ENCODE measurements at places on chromosomes 12 and 14. TPM values are rescaled to one million over a fixed set of nuclear protein-coding genes. Genes with fewer than 3 reads are reported as not detected.

Gene CLEC2B
- polyA plus RNA-seq = 0.44 TPM

Gene ISM2
- polyA plus RNA-seq = 0.16 TPM

Gene SLC24A4
- 0.05 TPM for polyA plus RNA-seq

Gene HCAR2
- 0.19 TPM for polyA plus RNA-seq

Gene PARPBP
- polyA plus RNA-seq = 5.8 TPM

DNA sequence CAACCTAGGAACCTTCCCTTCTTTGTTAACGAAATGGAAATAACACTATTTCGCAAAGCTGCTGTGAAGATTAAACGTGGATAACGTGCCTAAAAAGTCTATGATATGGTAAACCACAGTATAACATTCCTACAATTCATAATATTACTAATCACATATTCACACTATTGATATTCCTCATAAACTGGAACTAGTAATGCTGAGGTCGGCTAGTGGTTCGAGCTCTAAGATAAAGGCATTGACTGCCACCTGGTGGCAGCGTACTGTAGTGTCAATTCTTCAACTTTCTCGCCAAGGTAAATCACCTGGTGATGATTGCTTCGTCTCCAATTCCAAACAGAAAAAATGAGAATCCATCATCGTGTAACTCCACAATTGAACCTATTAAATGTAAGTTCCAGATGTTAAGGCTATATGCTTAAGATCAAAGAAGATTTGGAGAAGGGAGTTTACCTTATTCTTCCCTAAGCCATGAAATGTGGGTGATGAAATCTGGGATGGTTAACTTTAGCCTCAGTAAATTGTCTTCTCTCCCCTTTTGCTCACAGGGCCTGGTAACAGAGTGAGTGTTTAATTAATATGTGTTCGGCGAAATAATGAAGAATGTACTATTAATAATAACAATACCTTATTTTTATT, 197.5 kb upstream of the TMEM132C start:
- peak; percentile 45 for DNase-seq

GRCh38 chr12:34107781-34108404, 85.6 kb downstream of the ALG10 start:
- no peak for DNase-seq

DNA sequence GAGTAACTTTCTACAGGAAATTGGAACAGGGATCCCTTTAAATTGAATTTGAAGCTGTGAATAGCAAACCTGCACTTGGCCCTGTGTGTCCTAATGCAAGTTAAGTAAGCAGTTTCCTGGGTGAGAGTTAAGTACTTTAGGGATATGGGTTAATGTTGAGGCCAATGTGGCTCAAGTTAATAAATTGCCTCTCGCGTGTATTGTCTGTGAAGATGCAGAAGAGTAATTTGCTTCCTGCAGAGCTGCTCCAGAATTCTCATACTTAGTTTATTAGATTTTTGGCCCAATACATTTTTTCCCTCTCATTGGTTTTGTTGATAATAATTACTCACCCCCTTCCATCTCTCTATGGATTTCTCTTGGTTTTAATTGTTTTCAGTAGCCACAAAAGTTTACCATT, 86.5 kb downstream of the SLC25A47 start:
- DNase-seq = no peak

- no peak for DNase-seq
These were observed 171.6 kb upstream of the PTPRQ start for GRCh38 chr12:80272387-80272915.

GRCh38 chr12:123119808-123120207, 31.1 kb downstream of the PITPNM2 start:
- DNase-seq = no peak

GRCh38 chr14:89630101-89630829, 213.2 kb upstream of the FOXN3 start:
- DNase-seq = no peak

- DNase-seq = no peak
These were observed 197.9 kb upstream of the NUDT4 start for GRCh38 chr12:93179792-93180191.

DNA sequence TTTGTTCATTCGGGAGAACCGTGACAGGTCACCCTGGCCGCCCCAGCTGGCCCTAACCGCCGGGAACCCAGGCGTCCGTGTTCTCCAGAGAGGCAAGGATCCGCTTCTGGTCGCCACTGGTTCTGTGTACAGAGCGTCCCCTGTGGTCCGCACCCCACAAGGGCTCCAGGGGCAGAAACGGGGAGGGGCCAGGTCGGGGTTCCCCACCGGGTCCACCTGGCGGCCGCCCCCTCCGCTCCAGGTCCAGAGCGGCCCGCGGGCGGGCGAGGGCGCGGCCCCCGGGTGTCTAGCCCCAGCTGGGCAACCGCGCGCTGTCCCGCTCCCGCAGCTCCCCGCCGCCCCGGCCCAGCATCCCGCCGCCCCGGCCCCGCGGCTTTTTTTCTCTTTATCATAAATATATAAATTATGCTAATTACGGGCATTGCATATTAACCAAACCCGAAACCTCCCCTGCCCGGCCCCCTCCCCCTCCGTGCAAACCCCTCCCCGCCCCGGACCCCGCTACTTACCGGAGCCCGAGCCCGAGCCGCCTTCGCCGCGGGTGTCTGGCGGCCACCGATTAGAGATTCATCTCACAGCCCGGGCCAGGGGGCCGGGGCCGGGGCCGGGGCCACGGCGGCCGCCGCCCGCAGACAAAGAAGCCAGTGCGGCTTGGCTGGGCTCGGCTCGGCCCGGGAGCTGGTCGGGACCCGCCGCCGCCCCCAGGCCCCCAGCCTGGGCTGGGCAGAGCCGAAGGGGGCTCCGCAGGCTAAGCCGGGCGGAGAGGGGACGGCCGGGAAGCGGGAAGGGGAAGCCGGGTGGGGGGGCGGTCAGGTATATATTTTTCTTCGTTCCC, 512 bp downstream of the POU6F1 start:
- no peak for DNase-seq
